ENCODE measurements at places on chromosomes 7 and 10. TPM values are rescaled to one million over a fixed set of nuclear protein-coding genes. Genes with fewer than 3 reads are reported as not detected.

DNA sequence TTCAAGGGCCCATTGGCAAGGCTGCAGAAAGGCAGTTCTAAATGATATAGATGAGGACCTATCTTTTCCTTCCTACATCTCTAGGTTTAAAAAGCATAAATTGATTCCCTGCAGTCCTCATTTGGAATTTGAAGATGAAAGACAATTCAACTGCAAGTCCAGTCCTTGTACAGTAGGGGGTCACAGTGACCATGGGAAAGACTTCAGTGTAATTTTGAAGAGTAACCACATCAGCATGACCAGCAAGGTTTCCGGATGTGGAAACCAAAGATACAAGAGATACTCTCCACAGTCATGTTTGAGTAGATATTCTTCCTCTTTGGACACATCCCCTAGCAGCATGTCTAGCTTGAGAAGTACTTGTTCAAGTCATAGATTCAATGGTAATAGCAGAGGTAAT lies 539.3 kb upstream of the TEX47 start:
- no peak for DNase-seq

Gene CPVL
- total RNA-seq = not detected

GRCh38 chr7:106944035-106944665 lies 79.1 kb downstream of the PIK3CG start:
- DNase-seq = no peak

Gene CYP51A1
- 57.2 TPM for total RNA-seq

DNA sequence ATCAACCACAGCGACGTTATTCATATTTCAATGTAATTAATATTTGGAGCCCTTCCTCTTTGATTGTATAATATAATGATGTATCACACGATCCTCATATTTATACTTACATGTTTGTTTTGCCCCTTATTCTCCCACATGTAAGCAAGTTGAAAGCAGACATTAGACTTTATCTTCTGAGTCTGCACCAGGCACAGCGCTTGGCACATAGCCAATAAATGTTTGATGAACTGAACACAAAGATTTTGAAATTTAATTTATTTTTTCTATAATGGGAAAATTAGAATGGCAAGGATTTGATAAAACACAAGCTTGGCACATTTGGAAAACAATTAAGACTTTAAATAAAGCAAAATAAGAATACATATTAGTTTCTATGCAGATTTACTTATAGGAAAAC lies 31.6 kb downstream of the ZFAND4 start:
- no peak for DNase-seq

DNA sequence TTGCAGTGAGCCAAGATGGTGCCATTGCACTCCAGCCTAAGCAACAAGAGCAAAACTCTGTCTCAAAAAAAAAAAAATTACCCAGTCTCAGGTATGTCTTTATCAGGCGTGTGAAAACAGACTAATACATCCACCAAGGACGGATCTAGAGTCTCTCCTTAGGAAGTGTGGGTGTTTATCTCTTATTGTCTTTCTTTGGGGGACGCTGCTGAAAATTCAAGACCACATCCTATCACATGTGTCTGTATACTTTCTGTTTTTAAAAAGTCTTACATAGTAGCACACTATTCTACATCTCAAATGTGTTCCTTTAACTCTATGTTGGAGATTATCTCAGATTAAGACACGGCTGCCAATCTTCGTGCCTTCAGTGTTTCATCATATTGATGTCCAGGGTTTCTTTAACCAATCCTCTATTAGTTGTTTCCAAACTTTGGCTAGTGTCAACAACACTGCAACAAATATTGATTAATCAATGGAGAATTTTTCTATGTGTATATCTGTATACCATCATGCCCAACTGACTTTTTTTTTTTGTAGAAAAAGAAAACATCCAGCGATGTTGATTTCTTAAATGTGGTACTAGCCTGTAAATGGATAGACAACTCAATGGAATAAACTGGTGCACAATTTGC lies 92.3 kb upstream of the KDM7A start:
- DNase-seq = no peak

DNA sequence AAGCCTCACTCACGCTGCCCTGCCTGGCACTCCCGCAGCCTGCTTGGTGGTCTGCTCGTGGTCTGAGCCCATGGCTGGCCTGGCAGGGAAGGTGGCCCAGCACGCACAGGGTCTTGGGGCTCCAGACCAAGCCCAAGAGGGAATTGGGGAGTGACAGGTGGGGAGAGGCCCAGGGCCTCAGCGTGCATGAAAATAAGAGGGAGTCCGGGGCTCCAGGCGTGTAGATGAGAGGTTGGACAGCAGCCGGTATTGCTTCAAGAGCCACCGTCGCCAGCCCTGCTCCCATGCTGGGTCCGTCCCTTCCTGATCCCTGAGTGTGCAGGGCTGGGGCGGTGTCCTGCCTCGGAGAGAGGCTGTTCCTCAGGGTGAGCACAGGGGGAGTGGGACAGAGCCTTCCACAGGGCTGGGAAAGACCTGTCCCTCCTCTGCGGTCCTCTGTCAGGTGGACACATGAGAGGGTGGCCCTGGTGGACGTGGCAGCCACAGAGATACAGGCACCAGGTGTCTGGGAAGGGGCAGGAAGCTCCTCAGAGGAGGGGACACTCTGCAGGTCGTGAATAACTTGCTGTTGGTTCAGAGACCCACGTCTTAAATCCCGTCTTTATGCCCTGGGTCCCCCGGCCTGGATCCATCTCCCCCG lies 113.1 kb downstream of the INPP5A start:
- DNase-seq = no peak

- DNase-seq = no peak
These were observed 362.9 kb upstream of the ZNF32 start for GRCh38 chr10:44011603-44011981.

DNA sequence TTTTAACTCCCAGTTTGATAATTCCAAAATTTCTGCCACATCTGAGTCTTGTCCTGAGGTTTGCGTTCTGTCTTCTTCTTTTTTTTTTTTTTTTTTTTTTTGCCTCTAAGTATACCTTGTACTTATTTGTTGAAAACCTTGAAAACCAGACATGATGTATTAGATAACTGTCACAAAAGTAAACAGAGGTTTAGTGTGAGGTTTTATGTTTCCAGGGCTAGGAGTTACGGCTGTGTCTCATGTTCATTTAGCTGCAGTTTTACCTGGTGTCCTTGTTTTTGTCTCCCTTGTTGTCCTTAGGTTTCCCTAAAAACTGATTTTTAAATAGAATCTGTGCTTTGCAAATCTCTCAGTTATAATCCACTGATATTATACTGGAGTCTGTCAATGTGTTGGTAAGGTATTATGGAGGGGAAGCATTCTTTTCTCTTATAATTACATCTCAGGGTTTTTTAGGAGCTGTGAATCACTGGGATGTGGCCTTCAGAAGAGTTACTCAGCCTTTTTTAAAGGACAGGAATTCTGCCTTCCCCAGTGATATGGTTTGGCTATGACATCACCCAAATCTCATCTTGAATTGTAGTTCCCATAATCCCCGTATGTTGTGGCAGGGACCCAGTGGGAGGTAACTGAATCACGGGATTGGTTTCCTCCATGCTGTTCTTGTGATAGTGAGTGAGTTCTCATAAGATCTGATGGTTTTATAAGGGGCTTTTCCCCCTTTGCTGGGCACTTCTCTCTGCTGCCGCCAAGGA lies 95.0 kb downstream of the CDCA7L start:
- no peak for DNase-seq

GRCh38 chr7:83468251-83468739 lies 180.6 kb downstream of the SEMA3E start:
- peak; percentile 28 for DNase-seq

Gene SLIT1
- 1.2 TPM for total RNA-seq

DNA sequence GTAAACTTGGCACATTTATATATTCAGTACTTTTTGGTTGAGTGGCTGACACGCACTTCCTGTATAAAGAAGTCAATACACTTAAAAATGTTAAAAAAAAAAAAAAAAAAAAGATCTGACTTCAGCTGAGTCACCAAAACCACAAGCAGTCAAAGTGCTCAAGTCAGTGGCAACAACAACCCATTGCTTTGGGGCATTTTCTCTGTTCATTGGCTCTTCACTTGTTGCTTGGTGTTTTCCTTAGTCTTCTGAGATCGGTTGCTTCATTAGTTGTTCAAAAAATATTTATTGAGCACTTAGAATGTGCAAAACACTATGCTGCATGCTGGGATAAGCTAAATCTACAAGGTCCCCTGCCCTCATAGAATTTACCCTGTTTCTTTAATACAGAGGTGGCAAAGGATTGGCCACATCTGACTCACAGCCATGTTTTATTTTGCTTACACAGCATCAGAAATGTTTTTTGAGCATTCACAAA lies 63.7 kb downstream of the ZNRF2 start:
- DNase-seq = peak; percentile 62

Gene GPR37
- total RNA-seq = not detected

DNA sequence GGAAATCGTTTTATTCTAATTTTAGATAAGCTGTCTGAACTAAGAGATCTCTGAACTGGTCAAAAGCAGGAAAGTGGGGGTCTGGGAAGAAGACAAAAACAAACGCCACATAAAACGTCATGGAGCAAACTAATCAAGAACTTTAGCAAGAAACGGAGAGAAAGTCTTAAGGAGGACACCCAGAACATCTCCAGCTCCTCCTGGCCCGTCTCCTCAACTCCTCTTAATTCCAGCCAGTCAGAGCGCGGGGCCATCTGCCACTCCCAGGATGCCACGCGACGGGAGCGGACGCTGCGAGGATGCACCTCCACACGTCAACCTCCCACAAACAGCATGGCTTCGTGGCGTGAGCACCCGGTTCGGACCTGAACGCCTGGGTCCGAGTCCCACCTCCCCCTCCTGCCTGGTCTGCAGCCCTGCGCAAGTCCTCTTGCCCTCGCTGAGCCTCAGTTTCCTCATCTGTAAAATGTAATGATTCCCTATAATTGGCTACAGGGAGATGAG lies 598 bp downstream of the MMS19 start:
- peak; percentile 91 for DNase-seq

- peak; percentile 61 for DNase-seq
These were observed 24.4 kb upstream of the ASAH2 start for GRCh38 chr10:50275650-50276235.

Gene ACBD7
- total RNA-seq = 2.0 TPM

DNA sequence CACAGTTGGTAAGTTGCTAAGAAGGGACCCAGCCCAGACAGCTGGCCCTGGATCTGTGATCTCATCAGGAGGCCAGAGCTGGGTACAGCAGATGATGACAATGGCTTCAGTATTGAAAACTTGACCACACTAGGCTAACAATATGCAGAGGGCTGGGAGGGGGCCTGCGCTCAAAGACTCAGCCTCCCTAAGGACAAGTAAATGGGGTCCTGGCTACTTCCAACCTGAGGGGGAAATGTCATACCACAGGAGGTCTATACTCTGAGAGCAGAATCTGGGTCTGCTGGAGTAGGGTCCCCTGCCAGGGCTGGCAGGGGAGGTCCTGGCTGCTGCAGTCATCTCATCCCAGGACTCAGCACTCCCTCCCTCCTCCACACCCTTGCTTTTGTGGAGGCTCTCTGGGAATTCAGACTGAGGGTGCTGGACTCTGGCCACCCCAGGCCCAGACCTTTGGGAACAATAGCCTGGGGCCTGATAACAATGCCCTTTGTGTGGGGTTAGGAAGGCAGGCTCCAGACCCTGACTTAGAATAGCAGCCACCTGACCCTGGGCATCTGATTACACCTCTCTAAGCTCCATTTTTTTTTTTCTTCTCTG lies 1.4 kb downstream of the FXYD4 start:
- no peak for DNase-seq

Gene HOXA4
- not detected for total RNA-seq

DNA sequence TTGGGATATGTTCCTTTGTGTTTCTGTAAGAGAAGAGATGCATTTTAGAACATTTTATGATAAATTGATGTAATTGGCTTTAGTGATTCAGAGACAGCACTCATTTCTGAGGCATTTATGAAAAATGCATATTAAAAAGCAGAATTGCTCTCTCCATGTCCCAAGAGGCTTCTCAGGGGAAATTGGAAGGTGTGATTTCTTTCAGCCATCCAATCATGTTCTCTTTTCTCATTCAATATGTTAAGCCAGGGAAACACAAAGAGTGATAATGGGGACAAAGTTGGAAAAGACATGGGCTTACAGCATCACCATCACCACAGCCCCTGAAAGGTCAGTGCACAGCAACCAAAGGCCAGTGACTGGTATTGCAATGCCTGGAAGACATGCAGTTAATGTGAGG lies 129.9 kb upstream of the COL1A2 start:
- DNase-seq = no peak

Gene CYP3A7
- total RNA-seq = not detected

Gene CYREN
- total RNA-seq = 35.4 TPM

Gene ZNF655
- 63.0 TPM for total RNA-seq

- no peak for DNase-seq
These were observed 27.7 kb upstream of the BPGM start for GRCh38 chr7:134618756-134619530.

- no peak for DNase-seq
These were observed 3.8 kb downstream of the NFE2L3 start for GRCh38 chr7:26155531-26156375.

DNA sequence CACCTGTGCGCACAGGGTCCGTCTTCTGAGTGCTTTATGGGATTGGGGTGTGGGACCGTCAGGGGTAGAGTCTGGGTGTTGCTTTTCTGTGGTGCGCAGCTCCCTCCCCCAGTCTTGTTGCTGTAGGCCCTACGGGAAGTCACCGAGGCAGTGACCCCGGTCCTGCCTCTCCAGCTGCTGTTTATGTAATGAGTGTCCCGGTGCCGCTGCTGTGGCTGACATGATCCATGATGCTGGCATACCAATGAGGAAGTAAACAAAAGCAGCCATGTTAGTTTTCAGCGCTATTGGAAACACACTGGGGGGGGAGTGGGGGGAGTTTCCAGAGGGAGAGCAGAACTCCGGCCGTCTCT lies 1.1 kb downstream of the TRIM8 start:
- DNase-seq = peak; percentile 60
